ENCODE measurements at places on chromosomes 16 and 17.

- no peak for DNase-seq
These were observed 835 bp downstream of the NME4 start for GRCh38 chr16:397736-398332.

DNA sequence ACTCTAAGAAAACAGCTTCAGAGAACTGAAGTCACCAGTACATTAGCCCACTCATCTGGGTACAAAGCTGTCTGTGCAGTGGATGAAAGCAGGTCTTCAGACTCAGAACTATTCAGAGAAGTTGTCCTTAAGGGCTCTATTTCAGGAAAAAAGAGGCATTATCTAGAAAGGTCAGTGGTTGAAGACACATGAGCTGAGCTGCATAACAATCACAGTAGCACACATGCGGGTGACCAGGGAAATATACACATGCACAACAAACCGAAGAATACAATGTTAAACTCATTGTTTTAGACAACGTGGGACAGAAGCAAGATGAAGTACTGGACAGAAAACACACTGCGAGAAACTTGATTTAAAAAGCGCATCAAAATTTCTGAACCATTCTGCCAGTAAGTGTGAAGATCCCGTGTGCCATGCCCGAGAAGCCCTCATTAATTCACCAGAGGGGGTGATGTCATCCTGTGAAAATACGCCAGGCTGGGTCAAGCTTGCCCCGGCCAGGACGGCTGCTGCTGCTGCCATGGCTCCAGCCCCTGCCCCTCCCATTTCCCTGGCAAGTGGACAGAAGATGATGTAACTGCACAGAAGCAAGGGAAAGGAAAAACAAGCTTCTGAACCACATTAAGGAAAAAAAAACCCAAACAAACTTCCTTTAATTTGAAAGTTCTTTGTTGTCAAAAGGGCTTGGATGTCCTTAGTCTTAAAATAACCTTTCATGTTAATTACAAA lies 10.1 kb downstream of the DYNC1LI2 start:
- no peak for DNase-seq

GRCh38 chr16:7423434-7424044 lies 90.9 kb downstream of the RBFOX1 start:
- DNase-seq: no peak

DNA sequence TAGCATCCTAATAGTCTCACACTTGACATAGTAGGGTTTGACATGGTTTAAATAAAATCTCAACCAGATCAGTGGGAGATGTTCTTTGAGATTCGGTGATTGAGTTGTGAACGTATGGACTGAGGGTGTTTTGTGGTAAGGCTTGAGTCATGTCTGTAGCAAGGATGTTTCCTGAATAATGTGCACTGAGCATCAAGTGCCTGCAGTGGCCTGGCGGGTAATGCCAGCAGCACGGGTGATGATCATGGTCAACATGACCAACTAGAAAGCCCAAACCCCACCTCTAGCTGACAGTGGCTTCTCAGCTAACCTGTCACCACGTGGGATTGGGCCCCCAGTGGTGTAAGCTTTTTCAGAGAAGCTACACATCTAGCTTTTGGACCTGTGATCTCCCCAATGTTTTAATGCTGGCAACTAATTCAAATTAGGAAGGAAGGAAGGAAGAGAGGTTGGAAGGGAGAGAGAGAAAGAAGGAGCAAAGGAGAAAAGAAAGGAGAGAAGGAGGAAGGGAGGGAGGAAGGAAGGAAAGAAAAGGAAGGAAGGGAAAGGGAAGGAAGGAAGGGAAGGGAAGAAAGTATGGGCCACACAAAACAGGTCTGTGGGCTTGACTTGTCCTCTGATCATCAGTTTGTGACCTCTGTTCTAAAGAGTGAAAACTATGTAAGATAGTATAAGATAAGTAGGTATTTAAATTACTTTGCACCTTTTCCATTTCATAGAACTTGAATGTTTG lies 55.4 kb downstream of the WWOX start:
- DNase-seq: no peak

DNA sequence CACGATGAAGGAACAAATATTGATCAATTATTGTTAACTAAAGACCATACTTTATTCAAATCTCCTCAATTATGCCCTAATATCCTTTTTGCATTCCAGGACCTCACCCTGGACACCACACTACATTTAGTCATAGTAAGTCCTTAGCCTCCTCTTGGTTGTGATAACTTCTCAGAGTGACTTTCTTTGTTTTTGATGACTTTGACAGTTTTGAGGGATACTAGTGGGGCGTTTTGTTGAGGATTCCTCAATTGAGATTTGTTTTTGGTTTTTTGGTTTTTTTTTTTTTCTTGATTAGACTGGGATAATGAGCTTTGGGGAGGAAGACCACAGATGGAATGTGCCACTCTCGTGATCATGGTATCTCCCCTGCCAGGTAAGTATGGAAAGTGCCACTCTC lies 105.5 kb downstream of the SOX9 start:
- DNase-seq: no peak

GRCh38 chr17:63071797-63072196 lies 105.8 kb downstream of the TANC2 start:
- no peak for DNase-seq

DNA sequence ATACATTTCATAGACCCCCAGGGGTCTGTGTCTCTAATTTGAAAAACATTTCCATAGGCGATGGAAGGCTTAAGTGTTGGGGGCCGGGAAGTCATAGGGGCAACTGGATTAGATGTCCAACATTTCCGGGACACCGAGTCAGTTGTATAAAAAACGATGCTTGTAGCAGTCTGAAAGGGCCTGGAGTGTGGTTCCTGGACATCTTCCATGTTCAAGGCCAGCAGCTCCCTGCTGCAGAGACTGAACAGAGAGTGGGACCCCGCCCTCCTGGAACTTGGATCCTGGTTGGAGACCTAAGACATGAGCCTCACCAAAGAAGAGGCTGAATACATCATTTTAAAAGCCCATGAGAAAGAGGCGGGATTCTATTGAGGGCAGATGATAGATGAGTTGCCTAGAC lies 82.0 kb upstream of the ZNF423 start:
- no peak for DNase-seq

GRCh38 chr16:68644715-68645493 lies at the start of gene CDH3:
Gene CDH3, plus strand, starts transcription at chr16:68645310. Its CDS starts 70 bp downstream, at chr16:68645380.
- DNase-seq: no peak

GRCh38 chr17:10151667-10152496 lies 46.5 kb downstream of the GAS7 start:
- no peak for DNase-seq

- DNase-seq: no peak
These were observed 27.9 kb downstream of the ADCY7 start for GRCh38 chr16:50293994-50294855.

GRCh38 chr16:54359081-54359480 lies 72.5 kb upstream of the IRX3 start:
- DNase-seq: no peak

GRCh38 chr16:84559311-84559932 lies 55.0 kb upstream of the MEAK7 start:
- no peak for DNase-seq

GRCh38 chr17:17207998-17208397 lies 1.9 kb upstream of the PLD6 start:
- no peak for DNase-seq

GRCh38 chr17:4017377-4017776 lies 53.1 kb upstream of the ATP2A3 start:
- no peak for DNase-seq

- DNase-seq: no peak
These were observed 35.4 kb downstream of the SPAG9 start for GRCh38 chr17:51085150-51085805.
